Amniotic epithelial cell (primary cell): ENCODE measurements at places on chromosomes 7 and 10.

GRCh38 chr10:66535439-66535838 lies 390.4 kb upstream of the LRRTM3 start:
- DNase-seq: no peak

- DNase-seq: no peak
Observed at GRCh38 chr10:11208908-11209829, 191.5 kb downstream of the CELF2 start.

- no peak for DNase-seq
Observed at GRCh38 chr10:78508955-78509748, 475.5 kb downstream of the RPS24 start.

DNA sequence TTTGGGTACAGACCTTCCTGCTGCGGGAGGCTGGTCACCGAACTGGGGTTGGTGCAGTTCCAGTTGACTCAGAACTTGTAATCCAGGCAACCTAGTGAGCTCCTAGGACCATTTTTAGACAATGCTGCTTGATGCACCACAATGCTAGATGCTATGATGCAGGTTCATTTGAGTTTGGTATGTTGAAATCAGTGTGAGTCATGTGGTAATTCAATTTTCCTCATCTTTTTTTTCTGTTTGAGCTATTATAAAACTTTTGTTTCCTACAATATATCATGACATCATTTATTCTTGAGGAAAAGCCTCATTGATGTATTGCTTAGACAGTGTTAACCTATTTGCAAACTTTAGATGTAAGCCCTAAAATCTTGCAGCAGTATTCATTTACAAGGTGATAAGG lies 40.9 kb upstream of the MTPN start:
- peak; percentile 62 for DNase-seq

DNA sequence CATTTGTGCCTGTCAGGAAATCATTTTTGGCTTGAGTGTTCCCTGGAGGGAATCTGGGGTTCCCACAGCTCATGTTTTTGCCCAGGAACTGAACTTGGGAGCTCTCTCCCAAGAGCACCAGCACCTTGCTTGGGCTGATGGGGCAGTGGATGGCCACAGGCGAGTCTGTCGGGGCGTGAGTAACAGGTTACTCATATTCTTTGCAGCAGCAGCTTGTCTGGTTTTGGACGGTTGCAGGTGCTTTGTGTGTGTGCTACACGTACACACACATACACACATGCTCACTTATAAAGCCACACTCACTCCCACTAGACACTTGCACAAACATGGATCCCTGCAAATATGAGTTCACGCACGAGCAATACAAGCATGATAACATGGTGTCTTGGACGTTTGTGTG lies 2.9 kb upstream of the PALD1 start:
- DNase-seq: no peak

DNA sequence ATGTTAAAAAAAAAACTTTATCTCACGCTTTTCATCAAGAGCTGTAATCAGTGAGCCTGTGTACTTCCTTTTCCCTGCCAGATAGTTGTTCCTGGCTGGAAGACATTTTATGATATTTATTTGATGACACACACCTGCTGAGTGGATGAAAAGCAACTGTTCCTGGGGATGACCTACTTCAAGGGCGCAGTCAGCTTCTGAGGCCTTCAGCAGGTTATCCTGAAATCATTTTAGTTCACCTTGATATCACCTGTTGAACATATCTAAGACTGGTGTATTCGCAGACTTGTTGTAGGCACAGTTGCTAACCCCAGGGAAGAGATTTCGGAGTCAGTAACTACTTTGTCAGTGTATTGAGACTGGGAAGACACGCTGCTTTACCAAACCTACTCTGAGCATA lies 234.5 kb upstream of the TCF7L2 start:
- DNase-seq: no peak
